ENCODE measurements at places on chromosomes 2 and 18.

GRCh38 chr18:47457614-47458013 lies 206.2 kb upstream of the SKOR2 start:
- DNase-seq = no peak

DNA sequence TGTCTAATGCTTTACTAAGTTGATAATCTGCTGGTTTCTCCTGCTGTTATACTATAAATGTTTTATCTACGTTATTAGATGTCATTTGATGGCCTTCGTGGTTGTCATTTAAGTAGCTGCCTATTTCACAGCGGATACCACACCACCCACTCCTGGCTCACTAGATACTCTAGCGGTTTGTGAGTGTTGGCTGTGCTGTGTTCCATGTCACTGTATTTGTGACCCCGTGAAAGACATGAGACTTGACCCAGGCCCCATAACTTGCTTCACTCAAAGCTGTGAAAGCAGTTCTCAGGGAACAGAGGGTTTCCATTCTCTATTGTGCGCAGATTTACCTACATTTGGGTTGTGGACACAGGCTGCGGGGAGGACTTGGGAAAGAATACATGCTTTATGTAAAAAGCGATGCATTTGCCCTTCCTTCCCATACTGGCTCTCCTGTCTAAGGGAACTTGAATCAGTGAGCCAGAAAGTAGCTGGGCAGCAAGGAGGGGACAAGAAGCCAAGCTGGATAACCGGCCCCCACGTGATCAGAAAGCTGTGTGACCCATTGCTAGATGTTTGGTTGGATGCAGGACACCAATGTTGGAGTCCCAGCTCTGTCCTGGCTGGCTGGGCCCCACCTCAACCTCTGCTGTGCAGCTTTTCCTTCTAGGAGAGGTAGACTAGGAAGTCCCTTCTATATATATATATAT lies 52.2 kb downstream of the PLB1 start:
- DNase-seq = no peak

- peak; percentile 16 for DNase-seq
Observed at GRCh38 chr18:23972453-23972852, 42.1 kb upstream of the TTC39C start.

DNA sequence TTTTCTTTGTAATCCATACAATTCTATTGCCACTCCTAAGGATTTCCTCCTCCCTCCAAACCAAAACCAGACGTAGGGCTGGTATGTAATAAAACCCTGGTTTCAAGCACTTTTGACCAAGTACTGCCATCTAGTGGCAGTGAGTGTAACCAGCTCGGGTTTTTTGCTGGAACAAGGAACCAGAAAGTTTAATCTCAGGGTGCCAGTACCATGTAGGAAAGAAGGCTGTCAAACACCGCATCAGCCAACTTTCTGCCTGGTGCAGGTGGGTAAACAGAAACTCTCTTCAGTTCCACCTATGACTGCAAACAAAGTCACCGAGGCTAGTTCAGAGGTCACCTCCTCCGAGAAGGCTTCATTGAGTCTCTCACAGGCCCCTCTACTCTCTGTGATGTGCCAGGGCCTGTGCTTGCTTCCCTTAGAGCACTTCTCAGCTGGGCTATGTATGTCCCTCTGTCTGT lies 10.2 kb upstream of the THNSL2 start:
- no peak for DNase-seq

- no peak for DNase-seq
Observed at GRCh38 chr2:217436386-217436785, 566.4 kb downstream of the TNS1 start.
